ENCODE measurements at places on chromosomes 2 and 18.
A peak's percentile ranks its signal among the peaks of the same experiment; 100 is the strongest.

- peak; percentile 4 for DNase-seq
Measured at GRCh38 chr2:115650827-115651226, 1208.4 kb downstream of the DPP10 start.

DNA sequence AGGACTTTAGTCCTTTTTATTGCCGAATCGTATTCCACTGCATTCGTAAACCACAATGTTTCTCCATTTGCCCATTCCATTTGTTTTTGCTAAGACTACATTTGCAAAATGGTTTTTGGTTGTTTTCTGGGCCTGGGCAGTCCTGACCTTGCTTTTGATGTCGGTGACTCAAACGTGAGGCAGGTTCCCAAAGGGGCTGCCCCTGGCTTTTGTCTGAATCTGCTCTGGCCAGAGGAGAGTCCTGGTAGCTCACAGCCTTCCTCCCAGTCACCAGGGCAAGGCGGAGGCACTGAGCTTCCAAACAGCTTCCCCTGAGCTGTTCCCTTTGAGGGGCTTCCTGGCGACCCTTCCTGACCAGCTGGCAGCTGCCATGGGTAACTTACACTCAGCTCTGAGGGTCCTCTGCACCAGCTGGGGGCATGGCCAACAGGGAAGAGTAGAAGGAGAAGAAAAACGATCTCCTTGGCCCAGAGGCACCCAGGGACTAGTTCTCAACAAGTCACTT, 47.8 kb downstream of the EDAR start:
- no peak for DNase-seq

- DNase-seq: no peak
Measured at GRCh38 chr2:241914542-241914941, 45.0 kb downstream of the RTP5 start.

GRCh38 chr2:28648147-28648546, 103.5 kb upstream of the PPP1CB start:
- DNase-seq: no peak

GRCh38 chr2:238510911-238511613, 84.3 kb downstream of the ASB1 start:
- DNase-seq: no peak

DNA sequence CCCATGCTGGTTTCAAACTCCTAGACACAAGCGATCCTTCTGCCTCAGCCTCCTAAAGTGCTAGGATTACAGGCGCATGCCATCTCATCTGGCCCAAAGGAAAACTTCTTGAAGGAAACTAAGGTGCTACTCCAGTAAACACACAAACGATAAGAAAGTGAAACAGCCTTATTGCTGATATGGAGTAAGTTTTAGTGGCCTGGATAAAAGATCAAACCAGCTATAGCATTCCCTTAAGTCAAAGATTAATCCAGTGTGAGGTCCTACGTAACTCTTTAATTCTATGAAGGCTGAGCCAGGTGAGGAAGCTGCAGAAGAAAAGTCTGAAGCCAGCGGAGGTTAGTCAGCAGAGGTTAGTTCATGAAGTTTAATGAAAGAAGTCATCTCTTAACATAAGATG, 40.8 kb upstream of the POTEE start:
- no peak for DNase-seq
